ENCODE measurements at places on chromosomes 16 and 17.

- no peak for DNase-seq
Measured at GRCh38 chr17:16975744-16976625, 4.1 kb upstream of the TNFRSF13B start.

GRCh38 chr17:4980644-4981216, 6.7 kb downstream of the CAMTA2 start:
- no peak for DNase-seq

DNA sequence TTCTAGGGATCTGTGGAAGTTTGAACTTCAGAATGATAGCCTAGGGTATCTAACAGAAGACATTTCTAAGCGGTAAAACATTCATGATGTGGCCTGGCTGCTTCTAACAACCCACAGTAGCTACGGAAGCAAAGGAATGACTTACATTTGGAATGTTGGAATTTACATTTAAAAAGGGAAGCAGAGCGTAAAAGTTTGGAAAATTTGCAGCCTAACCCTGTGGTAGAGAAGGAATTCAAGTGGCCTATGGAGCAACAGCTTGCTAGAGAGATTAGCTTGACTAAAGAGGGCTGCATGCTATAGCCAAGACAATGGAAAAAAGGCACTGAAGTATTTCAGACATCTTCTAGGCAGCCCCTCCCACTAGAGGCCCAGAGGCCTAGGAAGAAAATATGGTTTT, 50.1 kb downstream of the HNF1B start:
- DNase-seq: no peak

GRCh38 chr17:56184650-56185049, 31.4 kb downstream of the ANKFN1 start:
- DNase-seq: no peak

DNA sequence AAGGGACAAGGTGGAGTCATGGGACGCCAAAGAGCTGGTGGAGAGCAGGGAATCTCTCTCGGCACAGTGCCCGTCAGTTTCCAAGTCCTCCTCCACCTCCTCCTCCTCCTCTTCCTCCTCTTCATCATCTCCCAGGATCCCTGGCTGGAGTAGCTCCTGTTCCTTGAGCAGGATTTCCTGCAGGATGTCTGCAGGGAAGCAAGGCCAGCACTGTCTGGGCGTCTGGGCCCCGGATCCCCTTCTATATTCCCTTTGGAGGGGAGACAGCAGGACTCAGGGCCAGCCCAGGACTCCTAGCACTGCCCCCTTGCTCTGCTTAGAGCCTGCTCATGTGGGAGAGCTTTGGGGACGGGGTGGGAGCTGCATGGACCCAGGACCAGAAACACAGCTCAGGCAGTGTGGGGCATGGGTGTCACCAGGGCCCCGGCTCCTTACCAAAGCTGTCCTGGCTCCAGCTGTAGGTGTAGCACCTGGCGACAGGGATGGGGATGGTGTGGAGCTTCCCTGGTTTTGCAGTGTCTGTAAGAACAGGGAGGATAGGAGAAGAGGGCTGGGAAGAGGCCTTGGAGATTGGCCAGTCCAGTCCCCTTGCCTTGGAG, 21.3 kb upstream of the PIK3R6 start:
- DNase-seq: no peak

DNA sequence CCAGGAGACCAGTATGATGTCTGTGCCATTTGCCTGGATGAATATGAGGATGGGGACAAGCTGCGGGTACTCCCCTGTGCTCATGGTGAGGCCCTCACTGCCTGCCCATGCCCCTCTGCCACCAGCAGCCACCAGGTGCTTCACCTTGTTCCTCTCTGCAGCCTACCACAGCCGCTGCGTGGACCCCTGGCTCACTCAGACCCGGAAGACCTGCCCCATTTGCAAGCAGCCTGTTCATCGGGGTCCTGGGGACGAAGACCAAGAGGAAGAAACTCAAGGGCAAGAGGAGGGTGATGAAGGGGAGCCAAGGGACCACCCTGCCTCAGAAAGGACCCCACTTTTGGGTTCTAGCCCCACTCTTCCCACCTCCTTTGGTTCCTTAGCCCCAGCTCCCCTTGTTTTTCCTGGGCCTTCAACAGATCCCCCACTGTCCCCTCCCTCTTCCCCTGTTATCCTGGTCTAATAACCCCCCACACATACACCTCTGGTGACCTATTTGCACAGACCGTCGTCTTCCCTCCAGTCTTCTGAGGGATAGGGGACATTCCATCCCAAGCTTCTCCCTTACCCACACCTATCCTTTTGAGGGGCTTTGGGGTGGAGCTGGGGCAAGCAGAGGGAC, 3.7 kb downstream of the PFN1 start:
- DNase-seq: no peak

DNA sequence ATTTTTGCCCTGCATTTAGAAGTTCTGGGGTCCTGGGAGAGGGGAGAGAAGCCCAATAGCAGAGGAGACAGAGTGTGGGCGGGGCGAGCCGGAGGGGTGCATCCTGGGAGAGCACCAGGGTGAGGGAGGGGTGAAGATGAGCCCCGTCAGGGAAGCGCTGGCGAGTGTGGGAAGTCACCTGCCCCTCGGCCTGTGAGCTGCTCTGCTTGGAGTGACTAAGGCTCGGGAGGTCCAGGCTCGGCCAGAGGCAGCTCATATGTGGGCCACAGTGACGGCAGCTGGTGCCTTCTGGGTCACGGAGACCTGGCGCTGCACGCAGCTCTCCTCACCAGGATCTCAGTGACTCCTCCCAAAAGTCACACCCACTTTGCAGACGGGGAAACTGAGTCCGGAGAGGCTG, 1.1 kb downstream of the ZG16B start:
- no peak for DNase-seq

DNA sequence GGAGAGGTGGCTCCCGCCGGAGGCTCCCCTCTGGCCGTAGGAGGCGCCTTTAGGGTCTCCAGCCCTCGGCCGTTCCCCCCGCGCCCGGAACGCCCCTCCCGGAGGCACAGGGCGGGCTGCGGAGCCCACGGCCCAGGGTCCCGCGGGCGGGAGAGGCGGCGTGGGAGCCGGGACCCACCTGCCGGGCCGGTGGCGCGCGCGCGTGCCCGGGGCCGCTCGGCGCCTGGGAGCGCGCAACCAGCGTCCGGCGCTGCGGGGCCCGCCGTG, at the start of gene MIF4GD:
Gene MIF4GD (minus strand): TSS at position 266 of the 267 bp plus-strand sequence. CDS start 1,036 bp downstream, outside the sequence.
- DNase-seq: no peak

GRCh38 chr16:29198731-29199521, 207.6 kb downstream of the NPIPB11 start:
- no peak for DNase-seq

DNA sequence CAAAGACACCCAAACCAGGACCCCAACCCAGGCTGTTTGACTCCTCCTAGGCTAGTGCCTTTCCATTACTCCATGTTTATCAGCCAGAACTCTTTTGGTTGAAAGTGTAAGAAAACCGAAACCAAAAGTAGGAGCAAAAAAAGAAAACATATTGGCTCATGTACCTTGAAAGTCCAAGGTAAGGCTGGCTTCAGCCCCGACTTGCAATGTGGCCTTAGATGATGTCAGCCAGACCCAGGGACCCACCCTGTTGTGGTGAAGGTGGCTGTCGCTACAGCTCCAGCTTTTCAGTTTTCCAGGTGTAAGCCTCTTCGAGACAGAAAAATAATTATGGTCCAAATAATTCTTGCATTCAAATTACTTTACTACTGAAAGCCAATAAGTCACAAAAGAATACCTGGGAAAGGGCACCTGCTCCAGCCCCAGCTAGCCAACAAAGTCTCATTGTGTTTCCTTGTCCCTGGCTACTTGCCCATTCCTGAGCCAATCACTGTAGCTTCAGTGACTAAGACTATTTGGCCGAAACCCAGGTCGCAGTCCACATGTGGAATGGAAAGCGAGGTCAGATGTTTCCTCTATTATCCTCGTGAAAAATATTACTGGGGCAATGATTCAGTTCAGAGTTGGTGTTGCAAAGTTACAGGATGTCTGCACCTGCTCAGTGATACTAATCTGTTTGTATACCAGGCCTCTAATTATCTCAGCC, 20.7 kb downstream of the DNAH9 start:
- DNase-seq: no peak

GRCh38 chr16:188674-189073, 8.4 kb downstream of the HBQ1 start:
- no peak for DNase-seq

DNA sequence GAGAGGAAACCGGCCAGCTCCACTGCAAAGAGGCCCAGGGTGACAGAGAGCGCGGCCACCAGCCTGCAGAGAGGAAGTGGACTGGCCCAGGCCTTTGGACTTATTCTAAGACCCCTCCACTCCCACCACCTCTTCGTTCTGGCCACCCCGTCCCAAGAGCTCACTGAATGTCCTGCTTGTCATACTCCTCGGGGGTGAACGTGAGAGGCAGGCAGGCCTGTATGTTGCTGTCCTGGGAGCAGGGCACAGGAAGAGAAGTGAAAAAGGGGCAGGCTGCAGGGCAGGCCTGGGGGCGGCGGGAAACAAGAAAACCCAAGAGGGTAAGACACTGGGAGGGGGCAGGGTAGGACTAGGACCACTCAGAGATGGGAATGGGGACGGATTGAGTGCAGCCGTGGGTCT, 384 bp downstream of the TMEM107 start:
- DNase-seq: no peak

DNA sequence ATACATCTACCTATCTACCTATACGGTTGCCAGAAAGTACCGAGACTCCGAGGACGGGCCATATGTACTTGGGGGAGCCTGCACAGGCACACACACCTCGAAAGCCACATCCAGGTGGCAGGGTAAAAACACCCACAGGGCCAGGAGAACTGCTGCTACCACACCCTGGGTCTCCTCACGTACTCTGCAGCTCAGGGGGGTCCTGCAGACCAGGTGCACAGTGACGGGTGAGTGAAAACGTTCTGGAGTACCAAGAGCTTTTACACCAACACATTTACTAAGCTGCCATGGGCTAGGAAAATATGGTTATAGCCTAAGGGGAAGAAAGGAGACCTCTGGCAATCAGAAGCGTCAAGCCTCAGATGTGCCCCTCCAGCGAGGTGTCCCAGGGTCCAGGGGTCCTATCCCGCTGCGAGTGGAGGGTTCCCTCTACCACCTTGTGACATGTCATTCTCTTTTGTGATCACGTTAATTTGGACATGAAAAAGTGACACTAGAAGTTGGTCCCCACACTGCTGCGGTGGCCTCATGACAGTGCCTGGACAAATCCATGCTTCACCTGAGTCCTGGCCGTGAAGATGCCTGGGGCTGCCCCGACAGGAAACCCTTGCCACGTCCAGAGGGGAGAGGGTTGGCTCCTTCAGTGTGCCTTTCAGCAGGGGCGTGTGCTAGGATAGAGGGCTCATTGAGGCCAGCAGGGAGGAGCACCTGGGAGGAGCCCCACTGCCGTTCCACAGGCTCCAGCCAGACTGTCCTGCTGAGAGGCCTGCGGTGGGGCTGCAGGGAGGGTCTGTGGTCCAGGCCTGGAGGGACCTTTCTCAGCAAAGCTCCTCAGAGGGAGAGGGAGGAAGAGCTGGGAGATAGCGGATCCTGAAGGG, 1.8 kb downstream of the CANT1 start:
- DNase-seq: no peak

GRCh38 chr16:85429776-85430522, 183.2 kb upstream of the GSE1 start:
- no peak for DNase-seq

- DNase-seq: no peak
Measured at GRCh38 chr16:83652943-83653342, 154.8 kb upstream of the HSBP1 start.

DNA sequence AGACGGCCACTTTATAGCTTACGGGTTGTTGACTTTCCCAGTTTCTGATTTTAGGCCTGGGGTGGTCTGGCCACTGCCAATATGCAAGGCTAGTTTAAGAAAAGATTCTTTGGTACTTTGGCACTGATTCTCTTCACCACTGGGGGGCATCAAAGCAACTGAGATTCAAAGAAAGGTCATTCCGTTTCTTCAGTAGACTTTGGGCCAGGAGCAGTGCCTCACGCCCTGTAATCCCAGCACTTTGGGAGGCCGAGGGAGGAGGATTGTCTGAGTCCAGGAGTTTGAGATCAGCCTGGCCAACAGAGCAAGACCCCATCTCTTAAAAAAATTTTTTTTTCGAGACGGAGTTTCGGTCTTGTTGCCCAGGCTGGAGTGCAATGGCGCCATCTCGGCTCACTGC, 53.0 kb downstream of the RPA1 start:
- DNase-seq: no peak

DNA sequence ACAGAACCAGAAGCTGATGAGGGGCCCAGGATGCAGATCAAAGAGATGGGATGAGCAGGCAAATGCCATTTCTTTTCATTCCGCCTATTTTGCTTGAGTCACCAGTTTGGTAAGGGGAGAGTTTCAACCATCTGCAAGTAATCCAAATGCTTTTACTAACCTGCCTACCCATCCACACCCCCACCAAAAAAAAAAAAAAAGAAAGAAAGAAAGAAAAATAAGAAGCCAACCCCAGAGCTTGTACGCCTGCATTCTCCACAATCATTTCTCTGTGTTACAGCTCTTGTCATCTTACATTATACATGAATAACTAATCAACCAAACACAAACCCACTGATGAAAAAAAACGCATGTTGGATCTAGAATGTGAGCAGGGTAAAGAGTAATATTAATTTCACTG, 15.7 kb upstream of the MSI2 start:
- DNase-seq: no peak

DNA sequence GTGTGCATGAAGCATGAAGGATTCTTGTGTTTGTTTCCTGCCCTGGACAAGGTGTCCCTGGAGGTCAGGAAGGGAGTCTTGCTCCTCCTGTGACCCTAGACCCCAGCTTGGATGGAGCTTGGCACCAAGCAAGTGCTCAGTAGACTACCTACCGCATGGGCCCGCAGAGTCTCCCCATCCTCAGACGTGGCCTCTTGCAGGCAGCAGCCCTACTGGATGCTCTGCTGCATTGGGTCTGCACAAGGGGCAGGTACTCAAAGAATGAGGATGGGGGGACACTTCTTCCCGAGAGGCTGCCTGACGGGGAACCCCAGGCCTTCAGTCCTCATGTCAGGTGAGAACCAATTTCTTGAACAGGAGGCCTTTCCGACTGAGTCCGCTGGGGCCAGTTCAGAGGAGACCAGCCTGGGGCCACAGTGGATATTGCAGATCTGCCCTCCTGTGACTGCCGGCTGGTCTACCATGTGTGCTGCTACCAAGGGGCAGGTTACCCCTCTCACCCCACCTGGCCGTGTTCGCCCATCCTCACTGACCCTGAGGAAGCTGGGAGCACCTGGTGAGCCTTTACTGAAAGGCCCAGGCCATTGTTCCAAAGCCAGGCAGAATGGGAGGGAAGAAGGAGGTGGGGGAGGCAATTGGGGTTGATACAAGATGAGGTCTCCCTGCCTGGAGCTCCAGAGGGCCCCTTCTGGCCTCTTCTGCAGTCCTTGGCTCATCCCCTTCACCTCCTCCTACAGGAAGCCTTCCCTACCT, 206.3 kb downstream of the RAB11FIP4 start:
- no peak for DNase-seq

DNA sequence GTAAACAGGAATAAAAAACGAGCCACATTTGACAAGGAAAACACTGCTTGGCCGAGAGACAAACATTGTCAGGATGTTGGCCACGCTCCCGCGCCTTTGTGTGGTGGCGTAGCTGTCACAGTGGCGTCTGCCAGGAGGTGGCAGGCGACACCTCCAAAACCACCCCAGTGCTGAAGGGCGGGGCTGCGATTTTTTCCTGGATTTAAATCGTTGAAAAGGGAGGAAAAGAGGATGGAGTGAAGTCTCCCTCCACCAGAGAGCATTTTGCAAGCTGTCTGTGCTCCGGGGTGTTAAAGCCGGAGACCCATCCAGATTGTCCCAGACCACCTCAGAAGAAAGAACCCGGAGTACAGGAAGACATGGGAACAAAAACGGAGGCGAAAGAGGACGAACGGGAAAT, 12.7 kb downstream of the MRM3 start:
- DNase-seq: peak; percentile 47
